IMR-90 (cell line): ENCODE measurements at places on chromosomes 4 and X. TPM values are rescaled to one million over a fixed set of nuclear protein-coding genes. Genes with fewer than 3 reads are reported as not detected.

GRCh38 chrX:47170861-47171692 lies 22.6 kb upstream of the UBA1 start:
- DNase-seq: no peak

SSX1 gene
- polyA plus RNA-seq: not detected in 2 replicates

GRCh38 chr4:21790438-21791029 lies 158.0 kb downstream of the KCNIP4 start:
- peak; percentile 54 for DNase-seq

- DNase-seq: peak; percentile 41
Measured at GRCh38 chr4:53039741-53040458, 177.8 kb downstream of the RASL11B start.

GRCh38 chr4:153785910-153786721 lies 2.8 kb downstream of the SFRP2 start:
- DNase-seq: peak; percentile 14

GRCh38 chr4:182189103-182189878 lies 53.9 kb upstream of the TENM3 start:
- DNase-seq: peak; percentile 94

DNA sequence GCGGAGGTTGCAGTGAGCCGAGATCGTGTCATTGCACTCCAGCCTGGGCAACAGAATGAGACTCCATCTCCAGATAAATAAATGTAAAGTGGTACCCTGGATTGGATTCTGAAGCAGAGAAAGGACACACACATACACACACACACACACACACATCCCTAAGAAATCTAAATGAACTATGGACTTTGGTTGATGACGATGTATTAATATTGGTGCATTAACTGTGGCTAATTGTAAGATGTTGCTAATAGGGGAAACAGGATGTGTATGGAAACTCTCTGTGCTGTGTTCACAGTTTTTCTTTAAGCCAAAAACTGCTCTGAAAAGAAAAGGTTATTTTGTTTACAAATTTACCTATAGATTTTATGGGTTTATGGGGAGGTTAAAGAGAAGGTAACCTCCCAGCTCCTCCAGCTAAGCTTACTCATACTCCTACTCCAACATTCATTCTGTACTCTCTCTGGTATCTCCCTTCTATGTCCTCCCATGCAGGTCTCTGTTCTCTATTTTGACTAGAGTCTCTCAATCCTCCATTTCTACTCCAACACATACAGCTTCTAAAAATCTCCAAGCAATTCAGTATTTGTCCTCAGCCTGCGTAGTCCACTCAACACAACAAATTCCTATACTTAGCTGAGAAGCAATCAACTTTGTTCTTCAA lies 46.5 kb upstream of the RELL1 start:
- no peak for DNase-seq

DNA sequence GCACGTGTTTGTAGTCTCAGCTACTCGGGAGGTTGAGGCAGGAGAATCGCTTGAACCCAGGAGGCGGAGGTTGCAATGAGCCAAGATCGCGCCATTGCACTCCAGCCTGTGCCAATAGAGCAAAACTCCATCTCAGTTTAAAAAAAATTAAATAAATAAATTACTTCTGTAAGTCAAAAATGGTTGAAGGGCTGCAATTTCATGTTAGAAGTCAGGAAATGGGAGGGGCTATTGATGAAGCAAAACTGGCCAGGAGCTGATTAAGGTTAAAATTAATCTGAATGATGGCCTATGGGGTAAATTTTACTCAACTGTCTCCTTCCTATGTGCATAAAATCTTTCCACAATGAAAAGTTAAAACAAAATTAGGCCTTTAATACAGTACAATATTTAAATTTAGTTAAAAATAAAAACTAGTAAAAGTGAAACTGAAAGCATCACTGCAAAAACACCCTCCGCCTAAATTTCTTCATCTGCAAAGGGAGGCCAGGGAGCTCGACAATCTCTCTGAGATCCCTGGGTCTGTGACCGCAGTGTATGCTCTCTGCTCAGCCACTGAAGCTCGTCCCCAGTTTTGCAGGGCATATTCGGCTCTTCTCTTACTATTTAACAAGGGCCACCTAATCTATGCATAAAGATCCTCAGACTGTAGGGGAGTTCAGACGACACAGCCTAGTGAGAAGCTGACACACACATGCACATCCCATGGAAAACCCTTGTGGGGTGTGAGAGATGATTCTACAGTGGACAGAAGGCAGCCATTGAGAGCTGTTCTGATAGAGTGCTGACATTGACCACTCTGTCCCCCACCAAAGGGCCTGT lies 57.2 kb downstream of the IRF2 start:
- DNase-seq: peak; percentile 14

CRMP1 gene
- polyA plus RNA-seq: 6.8 and 7.4 TPM in 2 replicates

DNA sequence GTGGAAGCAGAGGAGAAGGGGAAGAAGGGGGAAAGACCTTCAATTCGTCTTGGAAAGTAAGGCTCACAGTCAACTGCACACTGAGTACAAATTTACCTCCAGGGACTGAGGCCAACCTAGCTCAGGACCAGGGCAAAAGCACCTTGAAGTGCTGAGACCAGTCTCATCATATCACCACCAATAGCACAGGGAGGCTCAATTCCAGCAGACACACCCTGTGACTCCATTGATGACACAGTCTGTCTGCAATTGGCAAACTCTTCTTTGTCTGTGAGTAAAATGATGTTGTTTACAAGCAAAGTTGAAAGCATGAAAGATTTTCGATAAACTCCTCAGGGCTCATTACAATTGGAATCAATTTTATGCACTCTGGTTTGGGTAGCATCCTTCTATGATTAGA lies 32.3 kb downstream of the TRIML1 start:
- peak; percentile 6 for DNase-seq

DNA sequence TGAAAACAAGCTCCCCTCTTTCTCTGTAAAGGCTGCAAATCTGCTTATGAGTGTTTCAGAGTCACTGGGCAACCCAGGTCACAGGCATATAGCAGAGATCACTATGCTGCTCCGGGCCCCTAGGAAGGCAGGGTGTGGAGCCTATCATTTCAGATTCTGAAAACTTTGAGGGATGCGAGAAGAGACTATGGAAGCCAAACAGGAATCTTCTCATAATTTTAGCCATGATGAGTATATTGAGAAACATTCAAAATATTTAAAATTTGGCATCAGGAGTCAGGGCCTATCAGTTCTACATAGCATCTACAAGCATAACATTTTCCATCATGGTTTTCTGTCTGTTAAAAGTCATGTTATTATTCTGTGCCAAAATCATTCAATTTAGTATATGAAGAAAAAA lies 61.7 kb upstream of the ATXN3L start:
- DNase-seq: peak; percentile 47

DNA sequence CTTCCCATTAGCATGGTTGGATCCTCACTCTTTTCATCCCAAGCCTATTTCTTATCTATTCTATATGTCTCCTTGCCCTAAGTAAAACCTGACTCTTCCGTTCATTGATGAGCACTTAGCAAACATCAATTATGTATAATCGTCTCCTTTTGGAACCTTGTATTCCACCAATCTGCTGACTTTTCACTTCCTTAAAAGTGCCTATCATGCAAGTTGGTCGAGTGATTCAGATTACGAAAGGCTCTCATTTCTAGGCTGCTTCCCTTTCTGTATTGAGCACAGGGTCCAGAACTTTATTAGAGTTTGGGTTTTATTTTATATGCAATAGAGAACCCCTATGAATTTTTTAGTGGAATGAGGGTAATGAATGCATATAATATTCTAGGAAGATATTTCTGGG lies 27.1 kb upstream of the ALB start:
- DNase-seq: no peak

DNA sequence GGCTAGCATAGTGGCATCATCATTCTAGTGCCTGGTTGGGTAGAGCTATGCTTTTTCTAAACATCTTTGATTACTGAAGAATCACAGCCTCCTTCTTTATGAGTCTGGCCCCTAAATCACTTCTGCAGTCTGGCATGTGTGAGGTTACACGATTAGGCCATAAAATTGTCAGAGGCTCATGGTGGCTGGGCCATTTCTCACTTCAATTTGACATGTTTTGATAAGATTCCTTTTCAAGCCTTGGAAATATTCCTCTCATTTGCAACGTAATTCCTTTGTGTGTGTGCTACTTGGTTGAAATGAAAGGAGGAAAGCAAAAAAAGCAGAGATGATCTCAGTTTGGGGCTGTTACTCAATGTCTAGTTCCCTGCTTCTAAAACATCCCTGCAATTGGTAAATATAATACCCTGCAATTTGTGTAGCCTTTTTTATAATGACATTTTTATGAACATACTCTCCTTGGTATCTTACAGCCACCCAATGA lies 6.2 kb downstream of the CCKAR start:
- peak; percentile 35 for DNase-seq

DNA sequence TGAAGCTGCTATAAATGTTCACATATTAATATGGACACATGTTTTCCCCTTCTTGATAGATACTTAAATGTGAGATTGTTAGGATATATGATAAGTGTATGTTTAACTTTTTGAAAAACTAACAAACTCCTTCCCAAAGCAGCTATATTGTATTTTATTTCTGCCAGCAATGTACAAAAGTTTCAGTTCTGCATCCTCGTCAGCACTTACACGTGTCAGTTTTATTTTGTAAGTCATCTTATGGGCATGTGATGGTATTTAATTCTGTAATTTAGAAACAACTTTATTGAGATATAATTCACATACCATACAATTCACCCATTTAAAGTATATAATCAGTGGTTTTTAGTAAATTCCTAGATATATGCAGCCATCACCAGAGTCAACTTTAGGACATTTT lies 31.6 kb downstream of the RAPGEF2 start:
- DNase-seq: no peak

GLRA2 gene
- not detected in 2 replicates for polyA plus RNA-seq

DNA sequence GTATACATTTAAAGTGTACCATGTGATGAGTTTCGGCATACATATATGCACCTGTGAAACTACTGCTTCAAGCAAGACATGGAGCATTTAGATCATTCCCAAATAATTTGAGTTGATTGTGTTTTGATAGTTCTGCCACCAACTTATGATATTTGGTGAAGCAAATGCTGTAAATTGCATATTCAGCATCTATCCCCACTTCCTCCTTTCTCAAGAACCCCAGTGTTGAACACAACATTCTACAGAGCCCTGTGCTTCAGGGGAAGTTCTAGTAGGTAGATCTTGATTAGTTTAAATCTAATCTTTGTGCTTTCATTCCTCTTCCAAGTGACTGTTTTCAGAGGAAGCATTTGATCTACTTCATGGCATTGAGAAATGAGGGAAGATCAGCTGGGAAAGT lies 5.4 kb upstream of the SHROOM3 start:
- no peak for DNase-seq

- no peak for DNase-seq
Measured at GRCh38 chr4:112726041-112726440, 89.1 kb downstream of the LARP7 start.

DNA sequence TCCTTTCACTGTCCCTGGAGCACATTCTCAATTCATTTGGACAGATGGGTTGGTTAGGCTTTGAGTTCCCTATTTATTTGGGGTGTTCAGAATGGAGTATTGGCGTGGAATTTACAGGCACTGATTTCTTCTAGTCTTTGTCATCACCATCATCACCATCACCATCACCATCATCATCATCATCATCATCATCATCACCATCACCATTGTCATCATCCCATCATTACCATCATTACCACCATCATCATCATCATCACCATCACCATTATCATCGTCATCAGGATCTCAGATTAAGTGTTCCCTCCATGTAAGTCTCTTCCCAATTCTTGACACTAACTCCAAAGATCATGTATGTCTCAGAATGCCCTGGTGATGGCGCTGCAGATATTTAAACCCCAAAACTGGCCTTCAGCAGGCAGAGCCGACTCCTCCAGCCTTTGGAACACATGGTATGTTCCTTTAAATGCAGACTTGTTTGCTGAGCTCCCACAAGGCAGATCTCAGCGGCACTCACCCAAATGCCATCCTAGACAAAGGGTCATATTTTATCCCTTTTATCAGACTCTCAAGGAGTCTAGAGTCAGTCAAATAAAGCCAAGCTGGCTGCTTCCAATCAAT lies 19.8 kb upstream of the FAM9A start:
- DNase-seq: peak; percentile 6

TCEAL6 gene
- not detected in 2 replicates for polyA plus RNA-seq

CXCL11 gene
- not detected in 2 replicates for polyA plus RNA-seq

DNA sequence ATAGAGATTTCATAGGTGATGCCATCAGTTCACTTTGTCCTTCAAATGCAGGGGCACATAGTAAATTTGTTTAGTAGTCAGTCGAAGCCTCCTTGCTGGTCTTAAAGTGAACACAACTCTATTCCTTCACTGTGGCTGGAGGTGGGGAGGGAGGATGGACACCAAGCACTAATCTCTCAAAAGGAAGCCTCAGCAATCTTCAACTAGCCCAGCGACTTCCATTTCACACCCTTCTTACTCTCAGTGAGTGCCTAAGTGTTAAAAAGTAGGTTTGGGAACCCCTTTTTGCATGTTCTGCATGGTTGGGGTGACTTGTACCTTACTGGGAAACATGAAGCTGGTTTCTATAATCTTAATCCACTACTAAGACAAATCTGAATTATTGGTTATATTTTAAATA lies 96.0 kb upstream of the GUCY1A1 start:
- no peak for DNase-seq

- DNase-seq: peak; percentile 89
Measured at GRCh38 chrX:19846995-19847790, 40.2 kb downstream of the SH3KBP1 start.

GRCh38 chr4:185838104-185838452 lies 26.1 kb upstream of the SORBS2 start:
- no peak for DNase-seq

GRCh38 chr4:52014903-52015302 lies 5.3 kb downstream of the LRRC66 start:
- DNase-seq: no peak

PCDH7 gene
- polyA plus RNA-seq: 26.5 and 27.8 TPM in 2 replicates

NOX1 gene
- 0.04 TPM in 1 of 2 replicates, not detected in the other for polyA plus RNA-seq

AFF1 gene
- polyA plus RNA-seq: 9.6 and 11.4 TPM in 2 replicates

GRCh38 chrX:13658602-13659001 lies 5.7 kb downstream of the TCEANC start:
- peak; percentile 73 for DNase-seq

DNA sequence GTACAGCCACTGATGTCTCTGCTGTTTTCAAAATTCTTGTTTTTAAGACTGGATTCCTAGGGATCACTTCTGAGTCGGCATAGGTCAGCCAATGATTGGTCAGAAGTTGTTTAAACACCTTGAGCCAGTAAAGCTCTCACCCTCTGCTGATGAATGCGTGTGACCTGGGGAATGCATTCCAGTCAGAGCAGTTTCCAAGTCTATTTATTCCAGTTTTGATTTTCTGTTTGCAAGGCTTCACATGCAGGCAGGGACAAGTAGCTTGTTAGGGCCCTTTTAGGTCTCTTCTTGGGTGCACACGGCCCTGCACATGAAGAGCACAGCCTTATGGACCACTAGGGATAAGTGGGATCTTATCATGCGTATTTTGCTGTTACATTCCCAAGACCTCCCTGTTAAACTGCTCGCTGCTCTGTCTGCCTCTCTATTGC lies 47.0 kb downstream of the KLHL15 start:
- peak; percentile 14 for DNase-seq

GRCh38 chrX:11881485-11882170 lies 123.6 kb downstream of the MSL3 start:
- DNase-seq: no peak

GRCh38 chr4:3834186-3834662 lies 68.0 kb downstream of the ADRA2C start:
- no peak for DNase-seq
